ENCODE measurements at places on chromosomes 2 and 18.

DNA sequence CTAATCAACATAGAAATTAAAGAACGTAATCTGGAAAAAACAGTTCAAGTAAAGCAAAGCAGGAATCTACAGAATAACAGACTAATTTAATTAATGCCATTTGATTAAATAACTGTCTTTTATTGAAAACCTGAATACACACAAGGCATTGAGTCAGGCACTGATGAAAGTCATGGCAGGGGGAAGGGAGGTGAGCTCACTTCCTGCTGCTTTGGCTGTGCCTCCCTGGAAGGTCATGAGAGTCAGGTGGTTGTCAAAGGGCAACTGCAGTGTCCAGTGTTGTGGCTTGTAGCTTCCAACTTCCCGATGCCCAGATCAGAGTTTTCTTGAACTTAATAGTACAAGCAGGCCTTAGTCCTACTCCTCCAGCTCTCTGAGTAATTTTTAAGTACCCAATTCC is 180.9 kb downstream of the PID1 start:
- DNase-seq: no peak

GRCh38 chr2:238848976-238849853 is 1.3 kb downstream of the TWIST2 start:
- DNase-seq: no peak

GRCh38 chr2:111019381-111019780 is 101.3 kb upstream of the BCL2L11 start:
- DNase-seq: no peak

DNA sequence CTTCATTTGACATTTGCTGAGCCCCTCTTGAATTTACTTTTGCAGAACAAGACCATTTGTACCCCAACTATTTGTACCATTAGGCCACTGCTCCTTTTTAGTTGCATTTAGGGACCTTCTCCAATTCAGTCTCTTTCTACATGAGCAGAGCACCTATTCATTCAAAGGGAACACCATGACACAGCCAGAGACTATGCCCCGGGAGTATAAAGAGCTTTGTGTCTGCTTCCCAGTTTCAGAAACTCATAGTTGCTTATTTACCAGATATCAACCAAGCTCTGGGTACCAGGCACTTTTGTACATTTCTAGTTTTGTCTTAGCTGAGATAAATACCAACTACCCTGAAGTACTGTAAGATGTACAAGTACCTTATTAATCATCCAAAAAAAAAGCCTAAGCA is 269.1 kb upstream of the SIX3 start:
- no peak for DNase-seq

GRCh38 chr2:198065322-198065721 is 260.9 kb downstream of the PLCL1 start:
- DNase-seq: no peak

- no peak for DNase-seq
These were observed 87.7 kb downstream of the LIMS1 start for GRCh38 chr2:108621687-108622681.
